Fibroblast of skin of scalp (primary cell): ENCODE measurements at places on chromosomes 4 and X.

DNA sequence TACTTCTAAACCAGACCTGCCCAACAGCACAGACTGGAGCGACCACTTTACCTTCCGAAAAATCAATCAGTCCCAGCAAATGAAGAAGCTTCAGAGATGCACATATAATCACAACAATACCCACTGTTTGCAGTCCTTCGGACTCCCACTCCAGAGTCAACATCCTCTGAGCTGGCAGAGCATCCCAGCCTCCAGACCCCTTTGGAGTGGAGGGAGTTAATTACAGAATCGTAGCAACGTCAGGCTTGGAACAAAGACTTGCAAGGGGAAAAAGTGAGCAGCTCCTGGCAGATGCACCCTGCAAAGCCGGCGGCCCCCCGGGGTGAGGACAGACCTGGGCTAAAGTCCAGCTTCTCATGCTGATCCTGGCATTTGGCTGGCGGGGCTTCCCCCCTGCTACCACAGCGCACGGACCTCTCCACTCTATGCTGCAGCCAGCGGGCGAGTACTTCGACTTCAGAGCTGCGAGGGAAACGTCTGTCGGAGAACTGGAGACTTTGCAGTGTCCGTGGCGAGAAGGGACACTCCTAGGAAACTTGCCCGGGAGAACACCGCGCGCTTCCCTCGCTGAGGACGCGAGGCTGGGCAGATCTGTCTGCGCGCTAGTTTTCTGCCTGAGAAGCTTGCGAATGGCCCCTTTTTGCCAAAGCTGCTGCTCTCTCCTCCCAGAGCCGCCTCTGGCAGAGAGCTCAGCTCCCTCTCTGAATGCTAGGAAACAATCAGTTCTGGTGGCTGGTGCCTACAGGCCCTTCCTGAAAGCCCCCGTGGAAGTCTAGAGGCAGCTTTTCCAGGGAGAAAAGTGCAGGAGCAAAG is 283.7 kb downstream of the PACRGL start:
- DNase-seq, result no peak

- DNase-seq, result peak; percentile 5
Measured at GRCh38 chr4:89486042-89486441, 178.4 kb upstream of the GPRIN3 start.

- peak; percentile 1 for DNase-seq
Measured at GRCh38 chr4:31461421-31461820, 741.3 kb downstream of the PCDH7 start.

GRCh38 chr4:103415801-103416200 is 217.7 kb upstream of the CENPE start:
- no peak for DNase-seq

GRCh38 chr4:76892601-76893000 is 5.3 kb downstream of the SOWAHB start:
- DNase-seq, result no peak

DNA sequence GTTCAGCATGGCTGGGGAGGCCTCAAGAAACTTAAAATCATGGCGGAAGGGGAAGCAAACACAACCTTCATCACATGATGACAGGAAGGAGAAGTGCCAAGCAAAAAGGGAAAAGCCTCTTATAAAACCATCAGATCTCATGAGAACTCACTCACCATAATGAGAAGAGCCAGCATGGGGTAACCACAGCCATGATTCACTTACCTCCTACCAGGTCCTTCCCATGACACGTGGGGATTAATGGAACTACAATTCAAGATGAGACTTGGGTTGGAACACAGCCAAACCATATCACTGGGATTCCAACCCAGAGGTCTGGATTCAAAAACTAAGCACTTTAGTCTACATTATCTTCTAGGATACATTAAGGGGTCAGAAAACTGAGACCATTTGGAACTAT is 609.6 kb upstream of the SPANXN1 start:
- no peak for DNase-seq

GRCh38 chrX:13432414-13433297 is 112.8 kb upstream of the ATXN3L start:
- peak; percentile 95 for DNase-seq

GRCh38 chr4:102787096-102787881 is 26.5 kb upstream of the MANBA start:
- DNase-seq, result peak; percentile 62

DNA sequence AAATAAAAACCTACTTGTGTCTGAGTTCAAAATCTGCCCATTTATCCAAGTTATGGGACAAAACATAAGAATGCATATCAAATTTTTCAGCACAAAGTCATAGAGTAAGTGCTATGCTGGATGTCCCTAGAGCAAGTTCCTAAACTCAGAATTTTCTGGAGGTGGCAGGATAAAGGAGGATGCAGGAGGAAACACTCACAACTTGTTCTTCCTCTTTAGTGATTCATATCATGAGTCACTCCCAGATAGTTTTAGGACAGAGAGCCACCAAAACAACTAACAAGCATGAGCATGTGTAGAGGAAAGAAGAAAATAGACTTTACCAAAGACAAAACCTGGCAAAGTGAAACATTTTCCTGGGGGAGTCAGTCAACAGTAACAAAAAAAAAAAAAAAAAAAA is 302.7 kb downstream of the KCTD8 start:
- no peak for DNase-seq

DNA sequence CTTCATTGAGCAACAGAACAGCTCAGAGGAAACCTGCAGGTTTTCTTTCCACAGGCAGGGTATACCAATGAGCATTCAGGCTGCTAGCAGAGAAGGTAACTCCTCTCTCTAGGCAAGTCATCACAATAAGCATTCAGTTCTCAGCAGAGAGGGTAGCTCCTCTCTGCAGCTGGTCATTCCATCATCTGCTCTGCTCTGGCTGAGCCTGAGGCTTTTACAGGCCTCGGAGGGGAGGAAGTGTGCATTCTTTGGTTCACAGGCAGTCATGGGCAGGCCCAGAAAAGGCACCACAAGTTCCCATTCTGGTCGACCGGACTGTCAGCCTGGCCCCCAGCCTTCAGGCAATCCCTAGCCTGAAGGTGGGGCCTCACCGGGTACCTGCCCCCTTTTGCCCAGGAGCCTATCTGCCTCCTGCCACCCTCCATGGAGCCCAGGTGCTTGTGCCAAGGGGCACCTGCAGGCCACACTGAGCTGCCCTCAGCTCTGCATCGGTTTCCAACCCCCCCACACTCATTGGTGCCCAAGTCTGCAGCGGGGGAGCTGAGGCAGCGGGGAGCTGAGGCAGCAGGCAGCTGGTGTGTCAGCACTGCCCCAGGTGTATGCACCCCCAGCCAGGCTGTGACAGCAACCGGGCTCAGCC is 83.1 kb downstream of the PRDM5 start:
- no peak for DNase-seq

DNA sequence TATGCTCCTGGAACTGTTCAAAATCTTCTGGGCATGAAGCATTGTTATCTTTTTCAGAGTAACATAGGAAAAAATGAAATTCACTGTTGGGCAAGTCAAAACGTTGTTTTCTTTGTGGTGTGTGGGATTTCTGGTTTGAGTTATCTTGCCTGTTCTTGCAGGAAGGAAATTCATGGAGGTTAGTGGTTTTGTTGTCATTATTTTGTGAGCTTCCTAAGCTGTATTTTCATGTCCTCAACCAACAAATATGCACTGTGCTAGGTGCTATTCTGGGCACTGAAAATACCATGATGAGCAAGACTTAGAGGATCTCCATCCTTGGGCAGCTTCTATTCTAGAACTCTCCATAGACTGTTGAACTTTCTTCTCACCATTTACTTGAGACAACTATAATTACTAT is 16.9 kb downstream of the SPINK2 start:
- peak; percentile 76 for DNase-seq

DNA sequence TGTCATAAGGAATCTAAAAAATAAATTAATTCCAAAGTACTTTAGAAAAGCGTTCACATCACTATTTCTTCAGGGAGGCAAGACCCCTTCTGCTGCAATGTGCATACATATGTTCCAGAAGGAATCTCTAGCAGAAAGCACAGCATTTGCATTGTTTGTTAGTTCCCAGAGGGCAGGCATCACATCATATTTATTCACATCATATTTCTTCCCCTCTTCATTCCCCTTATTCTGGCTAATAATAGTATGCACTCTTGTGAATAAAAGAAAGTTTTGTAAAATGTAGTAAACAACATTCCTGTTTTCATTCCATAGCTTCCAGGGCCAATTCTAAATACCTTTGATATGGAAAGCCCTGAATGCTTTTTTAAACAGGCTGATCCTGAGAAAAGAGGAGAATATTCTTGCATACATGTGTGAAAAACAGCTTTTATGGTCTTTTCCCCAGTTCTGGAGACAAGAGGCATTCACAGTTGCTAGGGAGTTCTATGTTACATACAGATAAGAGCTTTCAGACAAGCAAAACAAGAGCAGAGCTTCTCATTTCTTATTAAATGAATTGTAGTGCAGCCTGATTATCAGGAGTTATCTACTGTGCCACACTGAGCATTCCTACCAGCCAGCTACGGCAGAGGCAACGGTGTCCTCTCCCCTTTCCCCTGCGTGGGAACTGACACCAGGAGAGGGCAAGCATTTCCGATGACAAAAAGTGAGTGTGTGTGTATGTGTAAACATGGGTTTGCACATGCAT is 15.2 kb downstream of the GATB start:
- no peak for DNase-seq

GRCh38 chrX:102739657-102740056 is 19.1 kb downstream of the GPRASP3 start:
- peak; percentile 39 for DNase-seq

DNA sequence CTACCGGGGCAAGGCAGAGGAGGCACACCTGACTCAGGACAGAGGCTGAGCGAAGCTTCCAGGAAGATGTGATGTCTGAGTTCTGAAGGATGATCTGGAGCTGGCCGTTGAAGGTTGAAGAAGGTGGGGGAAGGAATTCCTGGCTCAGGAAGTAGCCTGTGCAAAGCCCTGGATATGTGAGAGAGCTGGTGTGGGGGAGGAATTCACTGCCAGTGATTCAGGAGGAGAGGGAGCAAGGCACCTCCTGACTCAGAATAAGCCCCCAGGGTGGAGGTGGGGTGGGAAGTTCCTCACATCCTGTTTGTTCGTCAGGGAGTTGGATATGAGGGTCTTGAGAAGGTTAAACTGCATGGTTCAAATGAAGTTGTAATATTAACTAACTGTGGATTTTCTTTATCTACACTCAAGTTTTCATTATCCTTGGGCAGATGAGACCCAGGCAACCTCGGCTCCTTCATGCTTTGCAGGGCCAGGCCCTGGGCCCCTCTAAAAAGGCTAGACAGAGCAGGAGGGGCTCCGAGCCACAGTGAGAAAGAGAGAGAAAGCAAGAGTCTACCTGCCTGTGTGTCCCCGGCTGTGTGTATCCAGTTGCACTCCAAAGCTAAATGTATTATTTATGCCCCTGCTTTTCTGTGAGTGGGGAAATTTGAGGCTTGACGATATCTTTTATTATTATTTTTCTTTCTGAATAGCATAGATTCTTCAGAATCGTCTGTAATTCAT is 7.1 kb downstream of the NHSL2 start:
- peak; percentile 34 for DNase-seq

DNA sequence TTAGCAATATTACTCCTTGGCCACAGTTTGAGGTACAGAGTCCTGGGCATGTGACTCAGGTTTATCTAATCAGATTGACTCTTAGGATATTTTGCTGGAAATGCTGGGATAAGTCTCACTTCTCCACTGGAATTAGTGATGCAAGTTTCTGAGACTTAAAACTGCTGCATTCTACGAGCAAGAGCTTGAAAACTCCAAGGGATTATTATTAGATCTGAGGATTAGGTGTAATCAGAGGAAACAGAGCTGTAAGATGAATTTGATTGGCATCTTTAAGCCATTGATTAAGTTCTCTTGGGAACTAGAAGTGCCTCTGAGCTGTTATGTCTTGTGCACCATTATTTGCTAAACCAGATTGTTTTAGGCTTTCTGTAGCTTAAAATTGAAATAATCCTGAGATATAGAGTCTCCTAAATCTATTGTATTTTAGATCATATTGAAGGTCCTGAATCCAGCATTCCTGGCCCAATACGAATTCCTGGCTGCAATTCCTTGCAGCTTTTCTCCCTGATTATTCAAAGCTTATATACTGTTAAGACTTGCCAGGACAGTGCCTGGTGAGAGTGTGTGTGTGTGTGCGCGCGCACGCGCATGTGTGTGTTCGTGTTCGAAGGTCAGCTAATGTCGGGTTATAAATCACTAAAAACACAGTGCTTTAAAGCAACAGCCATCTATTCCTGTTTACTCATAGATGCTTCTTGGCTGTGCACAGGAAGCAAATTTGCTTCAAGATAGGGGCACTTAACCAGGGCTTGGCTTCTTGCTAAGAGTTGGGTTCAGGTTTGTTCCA is 735.1 kb downstream of the STIM2 start:
- no peak for DNase-seq

GRCh38 chrX:39705290-39705689 is 392.5 kb downstream of the BCOR start:
- peak; percentile 83 for DNase-seq

DNA sequence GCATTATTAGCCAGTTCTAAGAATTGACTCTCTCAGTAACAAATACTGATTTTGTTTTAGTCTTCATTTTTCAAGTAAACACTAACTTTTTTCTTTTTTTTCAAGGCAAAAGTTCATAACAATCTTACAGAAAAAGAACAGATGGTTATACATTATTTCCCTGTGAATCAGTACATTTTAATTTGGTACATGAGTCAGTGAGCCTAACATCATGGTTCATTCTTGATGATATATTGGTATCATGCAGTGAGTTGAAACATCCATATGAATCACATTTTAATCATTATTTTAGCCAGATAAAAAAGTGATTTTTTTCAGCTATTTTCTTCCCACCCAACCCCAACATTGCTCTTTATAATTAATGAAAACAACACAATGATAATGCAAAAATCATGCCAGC is 184.3 kb upstream of the TACR3 start:
- DNase-seq, result peak; percentile 62

- DNase-seq, result no peak
Measured at GRCh38 chr4:182310316-182310715, 67.1 kb downstream of the TENM3 start.

- DNase-seq, result peak; percentile 39
Measured at GRCh38 chr4:112145790-112146501, 692 bp downstream of the FAM241A start.

- DNase-seq, result no peak
Measured at GRCh38 chr4:147378780-147379179, 102.1 kb upstream of the EDNRA start.

GRCh38 chrX:110248578-110248977 is 69.3 kb downstream of the AMMECR1 start:
- no peak for DNase-seq

DNA sequence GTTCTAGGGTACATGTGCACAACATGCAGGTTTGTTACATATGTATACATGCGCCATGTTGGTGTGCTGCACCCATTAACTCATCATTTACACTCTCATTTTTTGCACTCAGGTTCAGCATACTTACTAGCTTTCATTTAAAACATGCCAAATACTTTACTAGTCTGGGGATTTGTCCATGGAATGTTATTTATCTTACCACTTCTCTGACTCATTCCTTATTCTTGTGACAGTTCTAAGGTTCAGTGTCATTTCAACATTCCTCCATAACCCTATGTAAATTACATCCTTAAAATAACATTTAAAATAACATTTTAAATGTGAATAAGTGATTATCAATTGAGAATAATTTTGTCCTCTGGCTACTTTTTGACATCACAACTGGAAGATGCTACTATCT is 19.5 kb upstream of the SYTL5 start:
- peak; percentile 66 for DNase-seq
